Left colon (tissue), 2 donors: ENCODE measurements at places on chromosomes 6 and 20.
A peak's percentile ranks its signal among the peaks of the same experiment; 100 is the strongest.

- DNase-seq: no peak
These were observed 550.3 kb upstream of the JARID2 start for GRCh38 chr6:14695579-14695978.

GRCh38 chr6:12593771-12594529, 122.6 kb upstream of the PHACTR1 start:
- no peak for DNase-seq

- no peak for DNase-seq
These were observed 157.3 kb downstream of the PHF3 start for GRCh38 chr6:63792736-63793464.

GRCh38 chr20:59007665-59008511, 834 bp upstream of the CTSZ start:
- peak; percentile 63 for DNase-seq

GRCh38 chr6:118680452-118681095, 29.2 kb upstream of the CEP85L start:
- no peak for DNase-seq

DNA sequence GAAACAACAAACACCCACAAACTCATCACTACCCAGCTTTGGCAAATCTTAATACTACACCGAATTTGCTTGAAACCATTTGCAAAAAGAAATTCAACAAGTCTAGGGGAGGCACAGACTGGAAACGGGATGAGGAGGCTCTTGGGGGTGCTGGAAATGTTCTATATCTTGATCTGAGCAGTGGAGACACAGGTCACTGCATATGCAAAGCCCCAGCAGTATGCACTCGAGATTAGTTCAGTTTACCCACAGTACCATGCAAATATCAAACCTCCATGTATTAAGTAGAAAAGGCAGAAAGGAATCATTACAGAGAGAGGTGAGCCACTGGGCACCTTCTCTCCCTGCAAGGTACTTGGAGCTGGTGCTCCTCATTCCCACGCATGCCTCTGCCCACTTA, 75.9 kb downstream of the PREX1 start:
- DNase-seq: no peak

DNA sequence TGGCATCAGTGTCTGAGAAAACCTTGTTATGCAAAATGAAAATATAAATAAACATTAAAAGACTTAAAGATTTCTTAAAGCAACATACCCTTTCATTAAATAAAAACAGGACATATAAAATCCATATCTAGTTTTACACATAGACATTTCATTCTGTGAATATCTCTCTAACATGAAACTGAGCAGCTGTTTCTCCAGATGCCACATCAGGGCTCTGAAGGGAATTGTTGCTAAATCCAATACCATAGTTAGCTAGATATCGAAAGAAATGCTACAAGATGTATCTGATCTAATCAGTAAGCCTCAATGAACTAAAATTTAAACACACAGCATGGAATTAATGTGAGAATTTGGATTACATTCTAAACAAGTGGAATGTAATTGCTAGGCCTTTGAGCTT, 74.5 kb downstream of the SAMD5 start:
- no peak for DNase-seq

- no peak for DNase-seq
These were observed 118.0 kb downstream of the NFATC2 start for GRCh38 chr20:51424270-51425117.

GRCh38 chr6:19723545-19723944, 113.6 kb upstream of the ID4 start:
- no peak for DNase-seq

- DNase-seq: no peak
These were observed 80.1 kb downstream of the AIG1 start for GRCh38 chr6:143140767-143141166.

DNA sequence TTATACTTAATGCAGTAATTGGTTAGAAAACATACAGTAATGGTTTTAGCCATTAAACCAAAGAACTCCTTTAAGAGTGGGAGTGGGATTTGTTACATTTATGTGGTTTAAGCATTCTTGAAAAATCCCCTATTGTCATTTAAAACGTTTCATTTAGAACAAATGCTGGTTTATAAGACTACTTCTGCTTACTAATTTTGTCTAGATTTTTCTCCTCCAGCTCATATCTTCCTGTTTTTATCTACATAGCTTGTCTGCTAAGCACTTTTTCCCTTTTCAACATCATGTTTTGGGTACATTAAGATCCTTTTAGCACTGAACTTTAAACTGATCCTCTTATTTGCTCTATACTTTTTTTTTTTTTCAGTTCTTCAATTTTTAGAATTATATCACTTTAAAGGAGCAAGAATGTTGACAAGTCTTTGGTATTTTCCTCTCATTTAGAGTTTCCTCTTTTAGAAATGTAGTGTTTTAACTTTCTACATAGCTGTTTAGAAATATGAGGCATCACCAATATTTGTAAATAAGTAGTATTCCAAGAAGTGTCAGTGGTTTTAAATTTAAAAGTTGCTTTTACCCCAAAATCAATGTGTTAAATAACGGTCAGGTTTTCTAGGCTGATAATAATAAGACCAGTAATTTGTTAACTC, 80.9 kb downstream of the SESN1 start:
- DNase-seq: no peak

- DNase-seq: no peak
These were observed 168.3 kb upstream of the SPACA1 start for GRCh38 chr6:87879132-87879861.

DNA sequence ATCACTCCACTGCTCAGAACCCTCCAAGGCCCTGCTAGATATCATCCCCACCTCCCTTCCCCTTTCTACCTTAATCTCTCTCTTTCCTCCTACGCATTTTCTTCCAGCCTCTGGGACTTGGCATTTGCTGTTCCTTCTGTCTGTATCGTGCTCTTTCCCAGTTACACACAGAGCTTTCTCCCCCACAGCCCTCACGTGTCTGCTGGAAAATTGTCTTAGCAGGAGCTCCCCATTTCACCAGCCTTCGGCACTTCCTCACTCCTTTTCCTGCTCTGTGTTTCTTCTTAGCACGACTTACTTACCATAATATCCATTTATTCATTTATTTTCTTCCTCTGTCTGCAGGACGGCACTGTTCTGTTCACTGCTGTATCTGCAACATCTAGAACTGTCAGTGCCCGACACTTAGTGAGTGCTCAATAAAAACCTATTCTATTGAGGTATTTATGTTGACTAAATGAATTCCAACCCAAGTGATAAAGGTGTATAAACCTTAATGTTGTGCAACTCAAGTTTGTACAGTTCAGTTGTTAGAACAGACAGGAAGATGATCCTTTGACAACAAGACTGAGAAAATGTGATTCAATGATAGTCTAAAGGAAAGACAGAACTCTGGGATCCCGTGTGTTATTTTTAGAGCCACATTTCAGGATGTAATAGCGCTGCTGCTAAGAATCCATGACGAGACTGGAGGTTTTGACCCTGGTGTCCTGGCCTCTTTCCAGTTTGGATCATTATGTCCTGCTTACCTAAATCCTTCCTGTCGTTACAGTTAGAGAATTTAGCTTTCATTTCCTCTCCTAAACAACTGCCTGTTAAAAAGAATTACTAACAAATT, 170.1 kb upstream of the LAMP5 start:
- no peak for DNase-seq

- DNase-seq: no peak
These were observed 95.2 kb downstream of the TFAP2C start for GRCh38 chr20:56724241-56724757.

DNA sequence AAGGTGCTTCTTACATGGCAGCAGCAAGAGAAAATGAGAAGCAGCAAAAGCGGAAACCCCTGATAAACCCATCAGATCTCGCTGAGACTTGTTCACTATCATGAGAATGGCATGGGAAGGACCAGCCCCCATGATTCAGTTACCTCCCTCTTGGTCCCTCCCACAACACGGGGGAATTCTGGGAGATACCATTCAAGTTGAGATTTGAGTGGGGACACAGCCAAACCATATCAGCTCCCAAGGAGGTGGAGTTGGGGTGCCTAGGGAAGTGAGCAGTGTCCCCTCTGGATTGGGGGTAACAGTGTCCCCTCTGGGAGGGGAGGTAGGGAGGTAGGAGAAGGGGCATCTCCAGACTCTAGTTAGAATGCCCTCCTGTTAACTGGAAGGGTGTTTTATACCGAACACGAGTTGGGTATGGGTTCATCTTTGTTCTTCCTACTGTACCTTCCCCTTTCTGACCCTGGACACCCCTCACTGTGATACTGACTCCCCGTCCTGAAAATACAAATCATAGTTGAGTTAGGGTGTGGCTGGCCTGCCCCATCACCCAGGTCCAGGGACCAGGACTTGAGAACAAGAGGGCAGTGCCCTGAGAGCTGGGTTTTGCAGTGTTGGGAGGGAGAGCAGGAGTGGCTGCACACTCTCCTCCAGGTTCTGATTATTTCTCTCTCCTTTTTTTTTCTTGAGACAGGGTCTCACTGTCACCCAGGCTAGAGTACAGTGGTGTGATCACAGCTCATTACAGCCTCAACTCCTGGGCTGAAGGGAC, 62.0 kb downstream of the EFCAB8 start:
- no peak for DNase-seq

DNA sequence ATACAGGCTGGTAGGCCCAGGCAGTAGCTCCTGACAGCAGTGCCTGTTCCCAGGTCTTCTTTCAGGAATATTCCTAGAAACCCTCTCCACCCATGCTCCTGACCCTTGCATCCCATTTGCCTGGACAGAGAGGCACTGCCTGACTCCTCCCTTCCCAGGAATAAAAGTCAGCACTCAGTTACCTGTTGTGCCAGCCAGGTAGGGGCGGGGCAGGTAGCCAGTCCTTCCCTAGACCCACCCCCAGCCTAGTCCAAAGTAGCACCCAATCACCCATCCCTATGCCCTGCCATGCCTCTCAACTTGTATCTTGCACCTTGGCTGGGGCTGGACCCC, 129.9 kb downstream of the MRPL14 start:
- DNase-seq: peak; percentile 66

DNA sequence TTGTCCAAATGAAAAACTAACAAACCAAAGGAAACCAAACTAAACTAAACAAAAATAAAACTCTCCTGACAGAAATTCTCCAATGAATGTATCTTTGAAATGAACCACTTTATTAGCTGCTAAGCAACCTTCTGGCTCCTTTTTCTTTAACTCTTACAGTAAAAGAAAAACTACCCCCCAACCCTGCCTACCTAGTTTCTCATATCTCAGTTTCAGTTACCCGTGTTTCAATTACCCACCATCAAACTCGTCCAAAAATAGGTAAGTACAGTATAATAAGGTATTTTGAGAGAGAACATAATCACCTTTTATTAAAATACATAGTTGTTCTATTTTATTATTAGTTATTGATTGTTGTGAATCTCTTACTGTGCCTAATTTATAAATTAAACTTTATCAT, 177.4 kb upstream of the THEMIS start:
- no peak for DNase-seq

GRCh38 chr20:9458138-9458796, 56.1 kb upstream of the LAMP5 start:
- DNase-seq: peak; percentile 15

DNA sequence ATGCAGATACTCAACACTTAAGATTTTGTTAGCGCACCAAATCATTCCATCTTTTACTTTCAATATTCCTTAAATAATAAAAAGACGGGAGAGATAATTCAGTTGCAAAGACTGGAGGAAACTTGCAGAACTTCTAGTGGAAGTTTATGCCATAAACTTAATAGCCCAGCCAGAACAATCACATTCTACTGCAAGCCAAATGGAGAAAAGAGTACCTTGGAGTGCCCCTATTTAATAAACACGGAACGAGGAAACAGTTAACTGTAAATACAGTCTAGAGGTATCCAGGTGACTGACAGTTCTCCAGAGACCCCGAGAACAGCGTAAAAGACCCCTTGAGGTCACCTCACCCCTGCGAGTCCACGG, 635 bp downstream of the SLC35B3 start:
- DNase-seq: no peak

GRCh38 chr6:170423030-170423429, 116.5 kb downstream of the FAM120B start:
- no peak for DNase-seq

DNA sequence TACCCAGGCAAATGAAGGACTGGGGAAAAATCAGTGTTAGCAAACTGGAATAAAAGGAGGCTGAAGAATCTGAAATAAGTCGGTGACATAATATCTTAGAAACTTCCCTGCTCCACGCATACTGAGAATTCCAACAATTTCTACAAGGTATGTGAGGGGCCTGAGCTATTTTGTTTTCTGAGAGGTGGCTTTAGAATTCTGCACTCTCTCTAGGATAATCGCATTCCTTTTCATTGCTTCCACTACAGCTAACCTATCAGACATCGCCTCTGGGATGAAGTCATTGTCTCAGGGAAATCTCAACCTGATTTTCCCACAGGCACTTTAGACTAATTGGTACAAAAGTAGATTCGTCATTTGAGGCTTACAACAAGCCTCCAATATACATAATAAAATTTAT, 740.8 kb downstream of the PHF3 start:
- DNase-seq: no peak
